ENCODE measurements at places on chromosomes 6 and 20. TPM values are rescaled to one million over a fixed set of nuclear protein-coding genes. Genes with fewer than 3 reads are reported as not detected.

DNA sequence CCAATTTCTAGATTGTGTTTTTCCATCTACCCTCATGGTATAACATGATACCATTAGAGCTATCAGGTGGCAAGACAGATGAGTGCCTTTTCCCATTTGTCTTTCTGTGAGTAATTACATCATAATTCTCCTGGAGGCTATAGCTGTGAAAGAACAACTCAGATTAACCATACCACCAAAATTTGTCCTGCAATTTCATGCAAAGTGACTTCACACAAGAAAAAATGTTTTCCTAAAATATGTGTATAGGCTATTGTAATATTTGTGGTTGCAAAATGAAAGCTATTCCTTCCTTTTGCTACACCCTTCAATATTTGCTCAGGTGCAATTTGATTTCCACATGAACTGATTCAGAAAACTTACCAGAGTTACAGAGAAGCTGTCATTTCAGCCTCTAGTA lies 547.7 kb upstream of the ID4 start:
- no peaks in the 10 kb centered on the region for H3K27me3 ChIP-seq
- H3K27ac ChIP-seq: no peak overlapping the region
- H3K4me1 ChIP-seq: no peaks in the 10 kb centered on the region

DNA sequence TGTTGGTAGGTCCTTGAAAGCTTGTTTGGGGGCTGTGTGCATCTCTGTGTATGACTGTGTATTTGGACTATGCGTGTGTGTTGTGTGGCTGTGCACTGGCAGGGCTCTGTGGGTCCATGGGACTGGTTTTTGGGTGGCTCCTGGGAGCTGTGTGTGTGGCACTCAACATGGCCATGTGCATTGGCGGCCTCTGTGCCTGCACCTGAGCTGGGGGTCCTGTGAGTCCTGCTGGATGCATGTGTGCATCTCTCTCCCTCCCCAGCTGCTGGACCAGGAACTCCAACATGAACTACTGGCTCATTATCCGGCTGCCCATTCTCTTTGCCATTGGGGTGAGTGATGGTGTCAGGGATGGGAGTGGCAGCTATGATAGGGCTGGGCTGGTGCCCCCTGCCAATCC lies 30.1 kb downstream of the GLP1R start:
- no peaks in the 10 kb centered on the region for H3K4me1 ChIP-seq
- no peak for DNase-seq
- no peaks in the 10 kb centered on the region for H3K36me3 ChIP-seq
- H3K27me3 ChIP-seq: no peaks in the 10 kb centered on the region
- no peak overlapping the region for H3K4me3 ChIP-seq

STK35 gene
- total RNA-seq: 16.2 TPM

DNA sequence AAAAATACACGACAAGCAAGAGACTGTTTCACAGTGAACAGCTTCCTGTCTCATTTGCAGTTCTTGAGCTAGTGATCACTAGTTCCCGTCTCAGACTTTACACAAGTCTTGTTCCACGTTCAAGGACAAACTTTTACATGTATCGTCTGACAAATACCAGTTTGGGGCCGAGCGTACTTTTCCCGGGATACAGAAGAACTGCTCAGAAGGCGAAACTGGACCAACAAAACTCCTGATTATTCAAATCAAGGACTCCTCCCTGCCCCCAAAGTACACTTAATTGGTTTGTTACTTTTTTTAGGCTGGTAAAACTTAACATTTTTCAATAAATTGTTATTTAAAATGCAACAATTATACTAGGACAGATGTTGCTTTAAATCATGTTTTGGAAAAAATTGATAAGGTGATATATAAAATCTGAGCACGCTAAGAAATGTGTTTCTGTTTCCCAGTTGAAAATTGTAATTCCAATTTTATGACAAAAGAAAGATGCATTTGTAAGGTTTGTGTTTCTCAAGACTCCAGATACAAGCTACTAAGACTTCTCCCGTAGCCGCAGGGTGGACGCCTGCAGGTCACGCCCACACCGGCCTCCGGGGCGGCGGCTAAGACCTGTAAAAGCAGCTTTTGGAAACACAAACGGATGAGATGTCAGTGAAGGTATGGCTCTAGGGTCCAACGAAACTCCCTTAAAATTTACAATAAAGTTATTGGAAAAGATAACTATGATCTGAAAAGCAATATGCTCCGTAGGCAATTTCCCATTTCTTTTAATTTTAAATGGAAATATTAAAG lies 16.8 kb upstream of the TCFL5 start:
- no peak for DNase-seq
- H3K27ac ChIP-seq: no peak overlapping the region
- H3K4me1 ChIP-seq: no peaks in the 10 kb centered on the region
- peaks cover 27% of the 10 kb centered on the region for H3K36me3 ChIP-seq
- H3K4me3 ChIP-seq: no peak overlapping the region

- no peak overlapping the region for H3K4me3 ChIP-seq
- DNase-seq: no peak
- H3K36me3 ChIP-seq: no peaks in the 10 kb centered on the region
- H3K27me3 ChIP-seq: peaks cover 7% of the 10 kb centered on the region
- no peak overlapping the region for H3K27ac ChIP-seq
These were observed 12.0 kb downstream of the UBD start for GRCh38 chr6:29547573-29547972.

DNA sequence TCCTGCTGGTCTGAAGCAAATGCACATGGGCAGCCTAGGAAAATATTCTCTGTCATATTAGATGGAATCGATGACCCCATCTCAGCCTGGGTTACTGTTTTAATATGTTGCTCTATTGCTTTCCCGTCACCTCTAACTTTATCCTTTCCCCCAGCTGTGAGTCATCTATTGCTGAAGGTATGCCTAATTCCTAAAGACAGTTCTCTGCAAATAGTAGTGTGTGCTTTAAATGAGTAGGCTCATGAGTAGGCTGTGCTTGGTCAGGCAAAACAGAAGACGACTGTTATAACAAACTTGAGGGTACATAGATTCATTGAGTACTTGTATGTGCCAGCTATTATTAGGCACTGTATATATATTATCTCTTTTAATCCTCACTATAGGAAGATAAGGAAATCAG lies 47.2 kb downstream of the CTNNBL1 start:
- H3K4me1 ChIP-seq: no peaks in the 10 kb centered on the region
- no peak for DNase-seq
- no peak overlapping the region for H3K27ac ChIP-seq
- H3K4me3 ChIP-seq: no peak overlapping the region
- H3K36me3 ChIP-seq: peaks cover 35% of the 10 kb centered on the region
- H3K27me3 ChIP-seq: no peaks in the 10 kb centered on the region

- DNase-seq: no peak
- no peaks in the 10 kb centered on the region for H3K36me3 ChIP-seq
These were observed 354.3 kb downstream of the COL12A1 start for GRCh38 chr6:74851596-74851995.

- no peak overlapping the region for H3K4me3 ChIP-seq
- H3K4me1 ChIP-seq: peaks cover 7% of the 10 kb centered on the region
- no peak for DNase-seq
- no peaks in the 10 kb centered on the region for H3K27me3 ChIP-seq
- peaks cover 12% of the 10 kb centered on the region for H3K36me3 ChIP-seq
These were observed 44.8 kb upstream of the EMILIN3 start for GRCh38 chr20:41411391-41411847.

GRCh38 chr6:115064680-115065079 lies 721.9 kb upstream of the HS3ST5 start:
- no peaks in the 10 kb centered on the region for H3K4me1 ChIP-seq
- no peaks in the 10 kb centered on the region for H3K27me3 ChIP-seq
- no peak overlapping the region for H3K27ac ChIP-seq
- no peak for DNase-seq

GRCh38 chr20:8330785-8331695 lies 199.0 kb downstream of the PLCB1 start:
- H3K36me3 ChIP-seq: no peaks in the 10 kb centered on the region
- no peaks in the 10 kb centered on the region for H3K4me1 ChIP-seq
- no peak overlapping the region for H3K4me3 ChIP-seq
- no peak for DNase-seq
- H3K27me3 ChIP-seq: no peaks in the 10 kb centered on the region
- no peak overlapping the region for H3K27ac ChIP-seq
